Anterior cingulate cortex (tissue), 58 donors: ENCODE measurements at places on chromosomes 7 and 10.

DNA sequence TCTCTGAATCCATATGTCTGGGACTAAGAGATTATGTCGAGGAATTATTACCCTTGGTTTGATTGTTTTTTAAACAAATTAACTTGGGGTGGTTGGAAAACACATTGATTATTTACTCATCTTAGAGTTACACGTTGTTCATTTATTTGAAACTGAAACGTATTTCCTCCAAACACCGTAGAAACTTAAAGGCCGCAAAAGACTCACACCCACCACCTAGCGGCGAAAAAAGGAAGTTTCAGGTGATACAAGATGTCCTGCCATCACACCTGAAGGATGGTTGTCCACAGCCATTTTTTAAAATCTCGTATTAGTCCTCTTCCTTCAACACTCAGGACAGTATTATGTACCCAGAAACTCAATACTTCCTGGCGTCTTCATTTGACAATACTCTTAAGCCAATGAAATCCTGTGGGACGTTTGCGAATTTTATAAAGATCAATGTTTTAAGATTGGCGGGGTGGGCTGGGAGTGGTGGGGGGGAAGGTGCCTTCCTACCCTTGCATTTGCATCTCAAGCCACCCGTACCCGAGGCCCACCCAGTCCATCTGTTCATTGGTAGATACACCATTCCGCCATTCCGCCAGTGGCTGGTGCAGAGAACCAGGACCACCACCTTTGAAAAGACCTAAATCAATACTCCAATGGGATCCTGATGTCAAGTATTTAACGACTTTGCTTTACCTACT, 1.4 kb upstream of the LCOR start:
- no peak for DNase-seq

GRCh38 chr7:3283130-3283704, 17.8 kb upstream of the SDK1 start:
- DNase-seq = no peak

DNA sequence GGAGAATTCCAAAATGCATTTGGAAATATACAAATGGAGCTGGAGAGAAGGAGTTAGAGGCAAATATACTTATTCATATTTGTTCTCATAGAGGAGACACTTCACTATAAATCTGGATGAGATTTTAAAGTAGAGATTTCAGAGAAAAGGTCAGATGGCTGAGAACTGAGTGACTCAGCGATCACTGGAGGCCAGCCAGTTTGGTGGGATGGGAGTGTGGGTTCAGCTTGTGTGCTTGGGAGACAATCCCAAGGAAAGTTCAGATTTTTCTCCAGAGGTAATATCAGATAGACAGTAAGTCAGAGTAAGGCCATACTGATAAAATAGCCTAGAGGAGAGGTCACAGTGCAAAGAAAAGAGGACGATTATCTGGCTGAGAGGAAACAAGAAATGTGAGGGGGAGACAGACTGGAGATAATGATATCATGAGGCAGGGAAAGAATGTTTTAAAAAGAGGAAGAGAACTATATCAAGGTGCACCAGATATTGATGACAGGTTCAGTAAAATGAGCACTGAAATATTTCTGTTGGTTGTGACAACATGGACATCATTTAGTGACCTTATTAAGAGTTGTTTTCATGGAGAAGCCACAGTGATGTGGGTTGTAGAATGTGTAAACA, 67.0 kb downstream of the MDFIC start:
- DNase-seq = no peak

DNA sequence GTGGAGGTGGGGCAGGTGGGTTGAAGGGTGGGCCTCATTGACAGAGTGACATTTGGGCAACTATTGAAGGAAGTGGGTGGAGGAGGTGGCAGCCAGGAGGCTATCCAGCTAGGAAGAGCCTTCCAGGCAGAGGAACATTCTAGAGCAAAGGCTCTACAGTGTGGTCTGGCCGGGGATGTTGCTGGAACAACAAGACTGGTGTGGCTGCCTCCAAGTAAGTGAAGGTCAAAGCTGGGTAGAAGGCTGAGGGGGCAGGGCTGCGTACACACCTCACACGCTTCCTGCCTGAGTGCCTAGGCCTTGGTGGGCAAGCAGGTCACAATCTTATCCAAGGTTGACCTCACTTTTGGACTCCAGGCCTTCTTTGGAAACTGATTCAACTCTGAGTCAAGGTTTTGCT, 6.6 kb downstream of the CPA1 start:
- no peak for DNase-seq

GRCh38 chr10:99672884-99673283, 13.6 kb downstream of the ENTPD7 start:
- DNase-seq = no peak

DNA sequence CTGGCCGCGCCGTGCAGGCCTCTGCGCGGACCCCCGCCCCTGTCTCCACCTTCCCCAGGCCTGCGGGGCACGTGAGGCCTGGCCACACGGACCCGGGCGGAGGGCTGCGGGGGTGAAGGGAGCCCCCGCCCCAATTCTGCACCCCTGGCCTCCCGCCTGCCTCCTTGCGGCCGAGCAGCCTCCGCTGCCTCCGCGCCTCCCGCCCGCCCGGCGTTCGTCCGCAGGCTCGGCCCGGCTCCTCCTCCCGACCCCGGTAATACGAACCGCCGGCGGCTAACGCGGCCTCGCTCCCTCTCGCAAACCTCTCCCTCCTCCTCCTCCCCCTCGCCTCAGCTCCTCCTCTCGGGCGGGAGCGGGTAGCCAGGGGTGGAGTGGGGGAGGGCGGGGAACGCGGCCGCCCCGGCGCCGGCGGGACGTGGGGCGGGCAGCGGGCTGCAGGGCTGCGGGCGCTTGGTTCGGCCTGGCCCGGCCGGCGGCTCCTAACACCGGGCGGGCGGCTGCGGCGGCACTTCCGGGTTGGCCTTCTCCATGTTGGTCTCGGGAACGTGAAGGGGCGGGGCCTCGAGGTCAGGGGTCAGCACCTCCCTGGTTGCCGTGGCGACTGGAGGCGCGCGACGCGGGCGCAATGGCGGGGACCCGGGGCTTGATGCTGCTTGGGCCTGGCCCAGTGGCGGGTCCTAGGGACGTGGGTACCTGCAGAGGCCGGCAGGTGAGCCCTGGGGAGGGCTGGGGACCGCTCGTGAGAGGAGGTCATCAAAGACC, at the start of gene RAB11FIP2:
Gene RAB11FIP2 (minus strand): TSS at position 547 of the 762 bp plus-strand sequence. CDS start 778 bp downstream, outside the sequence.
- DNase-seq = peak; percentile 91

GRCh38 chr7:18505870-18506460, 10.4 kb downstream of the HDAC9 start:
- DNase-seq = no peak

DNA sequence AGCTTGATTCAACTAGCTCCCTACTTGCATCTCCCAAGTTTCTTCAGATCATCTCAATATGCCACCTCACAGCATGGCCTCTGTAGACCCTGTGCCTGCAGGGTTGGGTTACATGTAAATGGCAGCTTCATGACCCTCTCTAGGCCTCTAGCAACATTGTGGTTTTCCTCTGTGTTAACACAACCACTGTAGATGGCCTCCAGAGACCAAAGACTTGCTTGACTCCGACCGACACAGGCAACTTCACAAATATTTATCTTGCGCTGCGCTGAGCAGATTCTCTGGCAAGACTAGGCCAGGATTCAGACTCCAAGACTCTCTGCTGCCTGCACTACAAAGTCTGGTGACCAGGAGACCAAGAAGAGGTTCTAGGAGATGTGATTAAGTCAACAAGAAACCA, 75.9 kb downstream of the CNOT4 start:
- DNase-seq = no peak

GRCh38 chr7:32390210-32390609, 100.0 kb downstream of the LSM5 start:
- DNase-seq = no peak

- DNase-seq = no peak
Observed at GRCh38 chr7:96962221-96962885, 43.0 kb upstream of the DLX6 start.

GRCh38 chr7:24619978-24620377, 46.7 kb downstream of the PALS2 start:
- DNase-seq = no peak

- no peak for DNase-seq
Observed at GRCh38 chr7:131119381-131119780, 208.3 kb upstream of the MKLN1 start.

- no peak for DNase-seq
Observed at GRCh38 chr7:4806983-4807597, 31.7 kb downstream of the AP5Z1 start.

- DNase-seq = no peak
Observed at GRCh38 chr7:73721377-73721817, 1.9 kb upstream of the STX1A start.

- DNase-seq = no peak
Observed at GRCh38 chr10:34681933-34682332, 133.2 kb downstream of the PARD3 start.

GRCh38 chr7:155375337-155376277, 77.9 kb downstream of the INSIG1 start:
- DNase-seq = no peak

- DNase-seq = no peak
Observed at GRCh38 chr7:149287622-149288021, 25.6 kb downstream of the ZNF783 start.

DNA sequence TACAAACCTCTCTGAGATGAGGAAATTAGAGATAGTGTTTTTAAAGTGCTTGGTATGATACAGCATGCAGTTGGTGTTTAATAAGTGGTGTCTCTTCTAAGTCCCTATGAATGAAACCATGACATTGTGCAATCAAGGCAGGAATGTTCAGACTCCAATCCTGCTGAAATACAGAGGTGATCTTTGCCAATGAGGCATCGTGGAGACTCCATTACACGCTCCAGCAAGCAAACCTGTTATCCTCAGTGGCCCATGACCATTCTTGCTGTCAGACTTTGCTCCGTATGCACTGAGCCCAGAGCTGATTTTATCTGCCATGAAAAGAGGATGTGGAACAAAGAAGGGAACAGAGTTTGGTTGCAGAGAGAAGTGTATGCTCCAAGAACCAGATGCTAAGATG, 47.3 kb downstream of the CDHR3 start:
- no peak for DNase-seq

DNA sequence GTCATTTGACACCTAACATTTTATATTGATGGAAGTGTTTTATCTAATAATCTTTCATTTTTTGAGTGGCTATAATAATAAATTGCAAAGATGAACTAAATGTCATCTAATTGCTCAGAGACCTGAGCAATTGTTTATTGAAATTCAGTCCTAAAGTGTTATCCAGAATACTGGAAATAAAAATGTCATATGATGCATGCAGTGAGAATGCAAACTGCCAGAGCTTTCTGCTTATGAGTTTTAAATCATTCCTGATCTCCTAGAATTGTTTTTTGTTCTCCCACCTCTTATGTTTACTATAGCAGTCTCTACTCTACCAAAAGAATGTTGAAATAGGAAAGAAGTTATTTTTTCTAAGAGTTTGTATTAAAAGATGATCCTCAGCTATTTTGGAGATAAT, 116.7 kb downstream of the FOXP2 start:
- DNase-seq = no peak

- DNase-seq = no peak
Observed at GRCh38 chr7:6121141-6121540, 90.0 kb downstream of the ANKRD61 start.

DNA sequence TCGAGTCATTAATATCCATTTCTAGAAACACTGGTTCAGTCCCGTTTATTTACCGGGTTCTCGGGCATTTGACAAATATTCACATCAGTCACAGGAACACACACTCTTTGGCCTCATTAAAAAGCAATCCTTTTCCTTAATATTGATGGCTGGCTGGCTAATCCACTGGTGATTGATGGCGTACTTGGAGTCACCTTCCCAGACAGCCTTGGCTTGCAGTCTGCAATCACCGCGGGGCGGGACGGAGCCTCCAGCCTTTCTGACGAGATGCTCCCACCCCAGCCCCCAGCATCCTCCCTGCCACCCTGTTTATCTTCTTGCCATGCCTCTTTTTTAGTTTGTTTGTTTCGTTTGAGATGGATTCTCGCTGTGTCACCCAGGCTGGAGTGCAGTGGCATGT, 36.6 kb downstream of the SRRM3 start:
- no peak for DNase-seq

DNA sequence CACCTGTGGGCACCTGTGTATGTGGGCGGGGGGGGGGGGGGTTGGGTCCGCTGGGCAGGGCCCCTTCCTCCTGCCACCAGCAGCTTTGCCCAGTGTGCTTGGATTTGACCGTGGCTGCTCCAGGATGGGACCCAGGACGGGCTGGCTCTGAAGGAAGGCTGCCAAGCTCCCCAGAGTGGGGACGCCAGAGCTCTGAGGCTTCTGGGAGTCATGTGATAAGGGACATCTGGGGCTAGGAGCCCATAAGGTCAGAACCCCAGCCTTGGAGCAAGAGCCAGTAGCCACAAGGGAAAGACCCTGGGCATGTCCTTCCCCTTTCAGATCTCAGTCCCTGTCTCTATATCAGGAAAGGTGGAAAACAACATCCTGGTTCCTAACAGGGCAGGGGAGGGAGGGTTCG, 21.8 kb upstream of the AMZ1 start:
- DNase-seq = no peak

GRCh38 chr10:133457100-133457841, 3.5 kb downstream of the SCART1 start:
- DNase-seq = no peak

DNA sequence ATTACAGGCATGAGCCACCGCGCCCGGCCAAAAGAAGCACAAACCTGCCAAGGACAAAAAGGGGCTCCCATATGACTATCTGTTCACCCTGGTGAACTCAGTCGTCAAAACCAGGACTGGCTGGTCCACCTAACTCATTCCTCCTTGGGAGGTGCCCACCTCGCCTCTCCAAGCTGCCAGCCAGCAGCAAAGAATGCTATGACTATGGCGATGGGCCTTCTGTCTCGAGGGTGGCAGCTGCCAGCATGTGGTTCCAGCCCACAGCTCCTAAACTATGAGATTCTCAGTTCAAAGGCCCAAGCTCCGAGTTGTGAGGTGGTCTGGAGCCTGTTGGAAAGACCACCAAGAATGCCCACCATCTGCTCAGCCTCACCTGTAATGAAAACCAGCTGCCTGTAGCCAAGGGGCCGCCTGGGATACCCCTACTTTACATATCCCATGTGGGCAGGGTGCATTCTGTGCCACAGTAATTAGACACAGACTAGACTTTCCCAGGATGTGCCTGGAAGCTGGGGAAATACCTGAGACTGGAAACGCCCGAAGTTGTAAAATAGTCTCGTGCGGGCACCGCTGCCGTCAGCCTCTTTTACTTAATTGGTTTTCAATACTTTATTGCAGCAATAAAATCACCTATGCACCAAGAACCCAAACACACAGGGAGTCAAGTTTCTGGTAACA, 71.1 kb downstream of the ZRANB1 start:
- no peak for DNase-seq

- no peak for DNase-seq
Observed at GRCh38 chr10:122276611-122277208, 5.6 kb downstream of the BTBD16 start.
